ENCODE measurements at places on chromosomes 13 and 19.

- no peak for DNase-seq
Measured at GRCh38 chr19:925087-925525, 729 bp upstream of the ARID3A start.

DNA sequence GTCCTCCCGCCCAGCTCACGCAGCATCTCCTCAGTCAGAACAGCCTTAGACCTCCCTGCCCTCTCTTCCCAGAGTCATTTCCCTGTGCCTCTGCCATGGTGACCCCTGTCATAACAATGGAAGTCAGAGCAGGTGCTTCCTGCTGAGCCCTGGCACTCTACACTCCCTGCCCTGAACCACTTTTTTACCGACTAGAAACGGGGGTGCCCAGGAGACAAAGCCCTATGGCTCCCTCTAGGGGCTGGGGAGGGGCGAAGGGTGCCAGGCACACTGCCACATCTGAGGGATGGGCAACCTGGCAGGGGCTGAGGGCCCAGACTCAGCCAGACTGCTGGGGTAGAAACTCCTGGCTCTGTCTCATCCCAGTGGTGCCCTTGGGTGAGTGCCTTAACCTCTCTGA lies 16.4 kb downstream of the ZNF574 start:
- DNase-seq = no peak

- no peak for DNase-seq
Measured at GRCh38 chr13:95378603-95379002, 77.4 kb upstream of the ABCC4 start.

- DNase-seq = no peak
Measured at GRCh38 chr13:22940736-22941135, 240.0 kb upstream of the SGCG start.

GRCh38 chr13:23202383-23202782 lies 21.6 kb downstream of the SGCG start:
- no peak for DNase-seq

- DNase-seq = peak; percentile 14
Measured at GRCh38 chr13:107650081-107650701, 565.1 kb downstream of the LIG4 start.

- no peak for DNase-seq
Measured at GRCh38 chr19:21474671-21475181, 30.7 kb upstream of the ZNF429 start.

GRCh38 chr19:17234911-17235299 lies 8.9 kb downstream of the OCEL1 start:
- peak; percentile 60 for DNase-seq

- DNase-seq = peak; percentile 81
Measured at GRCh38 chr19:459724-460511, 915 bp downstream of the SHC2 start.

DNA sequence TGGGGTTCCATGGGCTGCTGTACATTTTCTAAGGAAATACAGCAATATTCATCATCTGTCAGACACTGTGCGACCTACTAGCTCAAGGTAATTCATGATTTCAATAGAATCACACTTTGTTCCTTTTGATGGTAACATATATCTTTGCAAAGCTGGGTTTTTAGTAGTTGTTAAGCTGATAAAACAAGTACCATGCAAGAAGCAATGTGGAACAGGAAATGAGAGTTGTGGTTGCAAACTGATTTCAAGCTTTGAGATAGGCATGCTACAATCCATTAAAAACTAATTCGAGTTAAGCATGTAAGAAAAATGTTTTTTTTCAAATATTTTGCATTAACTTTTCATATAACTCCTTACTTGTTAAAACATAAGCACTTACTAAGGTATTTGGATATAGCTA lies 6.8 kb upstream of the MBNL2 start:
- DNase-seq = no peak

DNA sequence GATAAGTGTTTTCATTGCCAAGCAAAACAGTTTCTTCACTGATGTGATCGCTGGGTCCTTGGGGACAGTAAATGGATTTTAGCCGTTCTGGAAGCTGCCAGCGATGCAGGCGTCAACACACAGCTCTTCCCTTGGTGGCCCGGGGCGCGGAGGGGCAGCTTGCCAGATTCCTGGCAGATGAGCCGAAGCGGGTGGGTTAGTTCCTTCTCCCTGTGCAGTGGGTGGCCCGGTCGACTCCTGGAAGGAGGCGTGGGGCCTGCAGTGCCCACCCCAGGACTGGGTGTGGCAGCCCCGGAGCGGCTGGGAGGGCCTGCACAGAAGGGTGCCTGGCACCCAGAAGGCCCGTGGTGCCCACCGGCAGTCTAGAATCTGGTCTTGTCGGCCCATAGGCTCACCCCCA lies 69.0 kb downstream of the KDM4B start:
- no peak for DNase-seq

DNA sequence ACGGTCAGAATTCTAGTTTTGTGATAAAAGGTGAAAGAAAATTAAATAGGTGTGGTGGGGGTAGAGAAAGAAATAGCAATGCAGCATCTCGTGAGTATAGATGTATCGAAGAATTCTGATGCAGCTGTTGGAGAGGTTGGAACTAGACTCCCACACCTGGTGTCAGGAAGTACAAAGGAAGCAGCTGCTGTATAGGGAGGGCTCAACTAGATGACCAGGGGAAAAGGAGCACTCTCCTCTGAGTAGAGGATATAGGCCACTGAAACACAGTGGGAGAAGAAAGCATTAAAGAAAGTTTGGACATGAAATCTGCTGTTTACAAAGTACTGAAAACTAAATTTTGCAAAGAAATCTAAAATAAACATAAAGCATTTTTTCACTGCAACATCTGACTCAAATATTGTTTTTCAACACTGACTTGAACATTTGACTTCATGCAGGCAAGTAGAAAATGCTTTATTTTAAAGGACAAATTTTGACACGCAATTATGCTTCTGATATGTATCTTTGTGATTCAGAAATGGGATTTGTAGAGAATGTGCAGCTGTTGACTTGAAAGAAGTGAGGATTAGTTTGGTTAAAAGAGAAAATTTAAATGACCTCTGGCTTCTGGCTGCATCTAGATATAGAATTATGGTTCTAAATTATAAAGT lies 82.2 kb downstream of the MIPEP start:
- no peak for DNase-seq

- no peak for DNase-seq
Measured at GRCh38 chr19:7648265-7649014, 11.5 kb downstream of the STXBP2 start.

DNA sequence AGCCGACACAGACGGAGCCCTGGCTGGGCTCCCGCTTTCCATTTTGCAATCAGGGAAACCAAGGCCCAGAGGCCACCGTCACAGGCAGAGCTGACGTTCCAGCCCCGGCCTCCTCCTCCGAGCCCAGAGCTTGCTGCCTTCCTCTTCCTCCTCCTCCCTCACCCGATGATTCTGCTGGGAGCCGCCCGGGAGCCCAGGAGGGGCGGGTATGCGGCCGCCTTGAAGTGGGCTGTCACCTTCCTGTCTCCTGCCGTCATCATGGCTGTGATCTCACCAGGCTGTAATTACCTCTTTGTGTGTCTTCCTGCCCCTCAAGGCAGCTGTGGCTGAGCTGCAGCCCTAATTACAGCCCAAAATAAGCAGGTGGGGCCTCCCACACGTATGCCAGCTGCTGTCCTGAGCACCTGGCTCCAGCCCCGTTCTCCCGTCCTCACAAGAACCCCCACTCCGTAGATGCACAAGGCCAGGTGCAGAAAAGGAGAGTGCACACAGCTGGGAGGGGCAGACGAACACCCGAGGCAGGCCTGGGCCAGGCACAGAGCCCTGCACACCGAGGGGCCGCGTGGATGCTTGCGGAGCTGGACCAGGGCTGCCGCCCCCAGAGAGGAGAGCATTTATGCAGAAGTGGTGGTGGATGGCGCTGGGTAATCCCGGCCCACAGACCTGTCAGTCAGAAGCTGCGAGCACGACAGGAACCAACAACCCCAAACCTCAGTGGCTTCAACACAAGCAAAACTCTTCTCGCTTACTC lies 4.0 kb downstream of the TPGS1 start:
- DNase-seq = no peak

DNA sequence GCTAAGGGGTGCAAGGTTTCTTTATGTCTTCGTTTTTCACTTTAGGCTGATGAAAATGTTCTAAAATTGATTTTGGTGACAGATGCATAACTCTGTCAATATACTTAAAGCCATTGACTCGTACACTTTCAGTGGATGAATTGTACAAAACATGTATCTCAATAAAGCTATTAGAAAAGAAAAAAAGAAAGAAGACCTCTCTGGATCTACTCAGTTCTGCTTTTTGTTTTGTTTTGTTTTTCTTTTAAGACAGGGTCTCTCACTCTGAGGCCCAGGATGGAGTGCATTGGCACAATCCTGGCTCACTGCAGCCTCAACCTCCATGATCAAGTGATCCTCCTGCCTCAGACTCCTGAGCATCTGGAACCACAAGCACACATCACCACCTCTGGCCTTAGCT lies 3.5 kb downstream of the SIGLEC5 start:
- no peak for DNase-seq

GRCh38 chr13:27236478-27236877 lies 14.9 kb upstream of the RPL21 start:
- DNase-seq = no peak

DNA sequence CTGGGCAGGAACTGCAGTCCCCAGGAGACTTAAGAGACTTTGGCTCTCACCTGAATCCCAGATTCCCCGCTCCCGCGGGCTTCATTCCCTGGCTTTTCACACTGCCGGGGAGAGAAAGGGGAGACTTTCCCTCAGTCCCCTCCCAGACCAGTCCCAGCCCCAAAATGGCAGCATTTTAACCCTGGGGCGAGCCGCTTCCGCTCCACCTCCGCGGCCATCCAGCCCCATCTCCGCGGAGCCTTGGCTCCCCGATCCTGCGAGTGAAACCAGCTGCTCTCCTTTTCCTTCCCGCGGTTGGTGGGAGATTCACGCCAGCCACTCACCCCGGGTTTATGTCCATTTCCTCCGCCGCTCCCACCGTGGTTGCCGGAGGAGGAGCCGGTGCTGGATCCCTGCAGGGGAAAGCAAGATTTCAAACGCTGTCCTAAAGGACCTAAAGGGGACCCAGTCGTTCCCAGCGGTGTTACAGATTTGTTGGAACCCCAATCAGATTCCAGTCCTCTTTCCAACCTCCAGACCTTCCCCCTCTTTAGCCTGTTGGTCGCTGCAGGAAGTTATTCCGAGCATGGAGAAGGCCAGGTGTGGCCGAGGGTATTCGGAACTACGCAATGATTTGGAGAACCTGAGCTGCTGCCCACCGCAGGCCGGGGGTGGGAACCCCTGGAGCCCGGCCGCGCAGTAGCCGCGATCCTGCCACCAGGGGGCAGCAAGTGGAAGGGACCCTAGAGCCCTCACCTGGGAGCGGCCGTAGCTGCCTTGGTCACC lies 3.4 kb downstream of the DMKN start:
- DNase-seq = peak; percentile 92

GRCh38 chr19:46622118-46622446 lies 2.8 kb downstream of the PTGIR start:
- DNase-seq = no peak

Measured in HEK293T (cell line).